ENCODE measurements at places on chromosomes 1 and 21.

GRCh38 chr1:229148041-229148671 is 122.8 kb upstream of the RAB4A start:
- peak; percentile 24 for DNase-seq

GRCh38 chr1:197178998-197179397 is 32.5 kb upstream of the ASPM start:
- no peak for DNase-seq

DNA sequence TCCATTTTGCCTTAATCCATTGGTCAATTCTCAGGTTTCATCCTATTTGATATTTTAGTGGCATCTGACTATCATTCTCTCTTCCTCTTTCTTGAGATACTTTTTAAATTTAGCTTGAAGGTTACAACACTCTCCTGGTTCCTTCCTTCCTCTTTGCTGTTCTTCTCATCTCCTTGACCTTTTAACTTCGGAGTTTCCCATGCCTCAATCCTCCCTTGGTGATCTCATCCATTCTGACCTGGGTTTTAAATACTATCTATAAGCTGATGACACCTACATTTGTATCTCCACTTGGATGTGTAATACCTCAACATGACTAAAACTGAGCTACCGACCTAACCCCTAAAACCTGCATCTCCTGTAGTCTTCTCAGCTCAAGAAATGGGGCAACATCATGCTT is 4.8 kb upstream of the ZNF687 start:
- DNase-seq = no peak

DNA sequence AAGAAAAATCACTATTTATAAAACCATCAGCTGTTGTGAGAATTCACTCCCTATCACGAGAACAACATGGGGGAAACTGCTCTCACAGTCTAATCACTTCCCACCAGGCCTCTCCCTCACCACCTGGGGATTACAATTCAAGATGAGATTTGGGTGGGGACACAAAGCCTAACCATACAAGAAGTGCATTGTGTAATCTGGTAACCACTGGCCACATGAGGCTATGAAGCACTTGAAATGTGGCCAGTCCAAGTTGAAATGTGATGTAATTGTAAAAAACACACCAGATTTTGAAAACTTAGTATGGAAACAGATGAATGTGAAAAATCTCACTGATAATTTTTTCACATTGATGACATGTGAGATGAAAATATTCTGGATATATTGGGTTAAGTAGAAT is 293.8 kb downstream of the TTLL7 start:
- no peak for DNase-seq

DNA sequence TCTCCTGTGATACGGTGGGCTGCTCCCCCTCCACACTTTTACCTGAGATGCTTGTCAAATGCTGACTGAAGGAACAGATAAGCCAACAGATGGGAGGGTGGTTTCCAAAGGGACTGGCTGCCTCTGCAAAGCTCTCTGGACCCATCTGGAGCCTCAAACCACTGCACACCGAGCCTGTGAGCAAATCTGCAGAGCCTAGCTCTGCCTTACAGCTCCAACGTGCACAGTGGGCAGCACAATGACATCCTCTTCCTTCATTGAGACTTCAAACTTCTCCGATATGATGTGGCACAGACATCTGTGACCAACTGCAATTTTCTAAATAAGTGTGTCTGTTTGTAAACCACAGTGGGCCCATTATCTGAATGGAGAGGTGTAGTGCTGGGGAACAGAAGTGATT is 26.2 kb upstream of the KNCN start:
- no peak for DNase-seq

- no peak for DNase-seq
Measured at GRCh38 chr1:234529095-234529949, 50.3 kb upstream of the TARBP1 start.

DNA sequence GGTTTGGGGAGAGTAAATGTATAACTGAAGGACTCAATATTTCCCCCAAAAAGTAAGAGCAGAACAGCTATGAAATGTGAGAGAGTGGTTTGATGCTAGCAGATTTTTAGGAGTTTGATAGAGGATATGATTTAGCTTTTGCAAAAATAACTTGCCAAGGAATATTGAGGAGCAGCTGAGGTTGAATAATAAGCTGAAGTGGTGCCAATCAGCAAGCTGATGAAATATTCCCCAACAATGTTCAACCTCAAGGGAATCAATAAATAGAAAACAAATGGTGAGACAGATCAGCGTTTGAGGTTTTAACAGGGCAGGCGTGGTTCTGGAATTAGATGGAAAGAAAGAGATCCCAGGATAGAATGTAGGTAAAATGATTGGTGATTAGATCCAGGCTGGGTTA is 413.4 kb upstream of the ADAMTS5 start:
- no peak for DNase-seq

DNA sequence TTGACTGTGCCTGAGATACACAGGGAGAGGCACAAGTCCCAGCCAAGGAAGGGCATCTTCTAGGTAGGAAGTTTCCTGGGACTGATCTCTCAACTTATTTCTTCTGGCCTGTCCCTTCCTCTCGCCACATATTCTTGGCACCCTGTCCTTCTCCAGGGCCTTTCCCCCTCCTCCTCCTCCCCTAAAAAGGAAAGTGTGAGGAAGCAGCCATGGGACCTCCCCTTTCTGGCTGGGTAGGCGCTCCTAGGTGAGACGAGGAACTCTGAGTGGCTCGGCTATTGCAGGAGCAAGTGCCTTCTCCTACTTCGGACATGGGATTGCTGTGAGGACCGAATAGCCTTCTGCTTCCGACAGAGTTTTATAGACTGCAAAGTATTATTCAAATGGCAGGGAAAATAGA is 15.5 kb upstream of the MTARC2 start:
- DNase-seq = no peak

DNA sequence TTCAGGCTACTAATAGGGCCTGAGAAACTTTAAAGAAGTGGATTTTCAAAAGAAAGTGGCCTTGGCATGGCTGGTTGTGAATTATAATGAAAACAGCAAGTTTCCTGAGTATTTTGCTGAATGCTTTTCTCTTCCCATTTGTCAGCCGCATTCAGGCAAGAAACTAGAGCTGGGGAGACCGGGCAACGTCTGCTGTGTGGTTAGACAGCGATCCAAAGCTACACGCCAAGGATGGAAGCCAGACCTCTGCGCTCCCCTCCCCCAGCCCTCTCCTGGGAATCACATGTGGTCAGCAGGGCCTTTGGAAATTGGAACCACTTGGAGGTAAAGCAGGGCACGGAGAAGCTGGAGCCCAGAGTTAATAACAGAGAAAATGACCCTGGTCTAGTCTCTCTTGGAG is 114.1 kb upstream of the CD34 start:
- no peak for DNase-seq
